T47D (cell line): ENCODE measurements at places on chromosomes 1 and 21.

DNA sequence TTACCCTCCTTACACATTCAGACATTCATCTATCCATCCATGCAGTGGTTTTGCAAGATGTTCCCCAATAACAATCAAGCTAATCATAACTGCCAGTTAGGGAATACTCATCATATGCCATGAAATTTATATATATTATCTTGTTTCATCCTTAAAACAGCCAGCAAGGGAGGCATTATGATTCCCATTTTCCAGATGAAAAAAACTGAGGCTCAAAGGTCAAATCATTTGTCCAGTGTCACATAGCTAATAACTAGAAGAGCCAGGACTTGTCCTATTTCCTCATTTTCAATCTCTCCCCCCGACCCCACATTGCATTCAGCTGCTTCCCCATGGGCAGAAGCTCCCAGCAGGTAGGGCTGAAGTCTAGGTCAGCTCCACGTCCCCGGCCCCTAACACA lies 7.0 kb upstream of the COL8A2 start:
- no peak for DNase-seq

GRCh38 chr21:29265690-29266479 lies 32.8 kb upstream of the BACH1 start:
- no peak for DNase-seq

- DNase-seq: no peak
Observed at GRCh38 chr1:17684810-17685209, 70.3 kb upstream of the ACTL8 start.

GRCh38 chr1:47924270-47925048 lies 72.7 kb downstream of the TRABD2B start:
- DNase-seq: no peak

DNA sequence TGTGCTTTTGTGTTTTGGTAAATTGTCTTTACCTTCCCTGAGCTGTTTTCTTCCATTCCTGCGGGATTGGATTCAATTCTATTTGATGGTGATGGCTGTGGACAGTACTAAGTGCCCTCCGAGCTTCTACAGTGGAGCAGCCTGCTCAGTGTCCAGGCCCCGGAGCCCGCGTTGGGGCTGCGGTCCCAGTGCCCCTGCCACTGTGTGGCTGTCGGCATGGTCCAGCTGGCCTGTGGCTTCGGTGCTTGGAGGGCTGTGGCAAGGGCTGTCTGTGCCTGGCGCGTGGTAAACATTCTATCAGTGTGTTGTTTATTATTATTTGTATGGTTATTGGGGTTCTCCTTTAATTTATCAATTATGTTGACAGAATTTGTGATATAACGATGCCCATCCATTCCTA lies 109.1 kb upstream of the COL6A1 start:
- no peak for DNase-seq

- DNase-seq: no peak
Observed at GRCh38 chr1:215003686-215004085, 78.9 kb upstream of the KCNK2 start.

DNA sequence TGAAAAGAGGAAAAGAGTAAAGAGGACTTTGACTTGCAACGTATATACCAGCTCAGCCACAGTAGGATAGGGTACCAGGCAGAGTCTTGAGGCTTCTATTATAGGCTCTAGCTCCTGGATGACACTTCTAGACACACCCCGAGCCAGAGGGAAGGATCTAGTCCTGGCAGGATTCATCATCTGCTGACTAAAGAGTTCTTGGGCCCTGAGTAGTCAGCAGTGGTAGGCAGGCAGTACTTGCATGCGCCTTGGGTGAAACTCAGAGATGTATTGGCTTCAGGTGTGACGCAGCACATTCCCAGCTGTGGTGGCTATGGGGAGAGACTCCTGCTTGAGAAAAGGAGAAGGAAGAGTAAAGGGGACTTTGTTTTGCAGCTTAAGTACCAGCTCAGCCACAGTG lies 162.3 kb upstream of the APP start:
- no peak for DNase-seq

- DNase-seq: peak; percentile 13
Observed at GRCh38 chr1:28582248-28582615, 9.8 kb upstream of the RAB42 start.
